ENCODE measurements at places on chromosomes 1 and 21.

DNA sequence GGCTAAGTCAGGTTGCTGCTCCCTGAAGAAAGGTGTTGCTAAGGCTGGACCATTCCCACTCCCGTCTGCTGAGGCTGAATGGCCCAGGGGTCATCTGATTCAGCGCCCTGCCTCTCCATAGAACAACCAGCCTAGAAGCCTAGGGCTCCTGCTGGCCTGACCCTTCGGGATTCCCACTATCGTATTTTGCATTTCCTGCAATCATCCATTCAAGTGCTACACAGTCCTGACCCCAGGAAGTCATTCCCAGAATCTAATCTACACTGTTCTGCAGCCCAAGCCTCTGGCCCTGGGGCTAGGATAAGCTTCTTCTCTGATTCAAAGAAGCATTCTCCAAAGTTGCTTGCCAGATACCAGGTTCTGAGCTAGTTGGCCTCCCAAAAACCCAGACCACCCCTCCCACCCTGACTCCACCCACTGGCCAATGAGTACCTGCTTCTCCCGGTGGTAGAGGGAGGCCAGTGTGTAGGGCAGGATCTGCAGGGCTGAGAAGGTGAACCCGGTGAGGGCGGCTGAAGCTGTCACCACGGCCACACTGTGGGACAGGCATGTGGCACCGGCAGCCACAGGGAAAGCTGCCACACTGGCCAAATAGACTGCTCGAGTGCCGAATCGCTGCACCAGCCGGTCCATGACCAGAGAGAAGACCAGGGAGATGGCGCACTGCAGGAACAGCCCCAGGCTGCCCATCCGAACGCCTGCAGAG lies 18.7 kb downstream of the SLC45A3 start:
- no peak for DNase-seq

DNA sequence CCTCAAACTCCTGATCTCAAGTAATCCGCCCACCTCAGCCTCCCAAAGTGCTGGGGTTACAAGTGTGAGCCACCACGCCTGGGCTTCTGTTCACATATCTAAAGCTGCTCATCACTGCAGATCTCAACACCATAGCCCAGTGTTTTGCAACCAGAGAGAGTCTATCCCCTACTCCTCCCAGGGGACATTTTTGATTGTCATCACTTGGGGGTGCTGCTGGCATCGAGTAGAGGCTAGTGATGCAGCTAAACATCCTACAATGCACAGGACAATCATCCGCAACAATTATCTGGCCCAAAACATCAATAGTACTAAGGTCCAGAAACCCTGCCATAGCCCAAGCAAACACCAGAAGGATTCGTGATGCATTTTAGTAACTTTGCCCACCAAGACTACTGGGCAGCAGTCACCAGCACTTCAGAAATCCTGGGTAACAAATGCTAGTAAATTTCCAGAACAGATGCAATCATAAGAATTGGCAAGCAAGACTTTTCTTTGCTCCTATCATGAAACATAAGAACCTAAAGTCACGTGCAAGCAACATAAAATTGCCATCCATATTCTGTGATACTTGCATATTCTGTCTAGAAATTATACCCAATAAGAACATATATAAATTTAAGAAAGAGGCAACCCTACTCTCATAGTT lies 159.2 kb downstream of the APP start:
- DNase-seq, result no peak

GRCh38 chr21:36917471-36918158 lies 48.9 kb downstream of the HLCS start:
- no peak for DNase-seq

DNA sequence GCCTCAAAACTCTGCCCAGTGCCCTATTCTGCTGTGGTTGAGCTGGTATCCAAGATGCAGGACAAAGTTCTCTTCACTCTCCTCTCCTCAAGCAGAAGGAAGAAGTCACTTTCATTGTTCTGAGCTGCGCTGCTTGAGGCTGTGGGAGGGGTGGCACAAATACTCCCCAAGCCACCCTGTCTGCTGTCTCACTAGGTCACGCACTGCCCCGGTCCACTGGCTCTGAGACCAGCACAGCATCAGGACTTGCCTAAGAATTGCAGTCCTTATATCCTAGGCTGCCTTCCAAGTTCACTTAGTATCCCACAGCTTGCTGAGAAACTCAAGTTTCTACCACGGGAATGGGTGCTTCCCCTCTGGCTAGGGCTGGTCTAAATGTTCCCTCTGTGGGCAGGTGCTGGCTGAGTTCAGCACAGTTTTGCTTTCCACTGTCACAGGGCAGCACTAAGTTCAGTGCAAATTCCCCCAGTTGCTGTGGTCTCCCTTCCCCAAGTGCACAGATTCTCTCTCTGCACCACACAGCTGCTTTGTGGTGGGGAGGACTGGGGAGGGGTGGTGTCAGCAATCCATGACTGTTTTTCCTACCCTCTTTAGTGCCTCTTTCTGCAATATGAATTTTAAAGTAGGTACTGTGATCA lies 32.4 kb downstream of the SLC9C2 start:
- DNase-seq, result no peak

GRCh38 chr1:160499631-160500030 lies 23.4 kb downstream of the SLAMF6 start:
- no peak for DNase-seq

GRCh38 chr21:28283641-28284490 lies 708.8 kb downstream of the LTN1 start:
- no peak for DNase-seq

DNA sequence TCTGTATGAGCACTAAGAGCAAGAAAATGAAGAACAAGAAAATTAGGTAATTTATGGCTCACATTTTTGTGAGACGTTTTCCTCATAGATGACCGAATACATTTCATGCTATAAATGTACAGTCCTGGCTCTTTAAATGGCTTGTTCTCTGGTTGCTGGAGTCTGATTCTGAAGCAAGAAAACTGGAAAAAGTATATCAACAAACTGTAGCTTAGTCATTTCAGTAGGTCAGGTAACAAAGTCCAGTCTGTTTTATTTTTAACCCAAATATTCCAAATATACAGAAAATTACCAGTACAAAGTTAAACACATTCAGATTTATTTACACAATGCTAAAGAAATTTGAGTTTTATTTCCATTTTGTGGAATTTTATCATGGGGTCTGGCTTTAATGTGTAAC lies 2.5 kb upstream of the MYBPHL start:
- no peak for DNase-seq

DNA sequence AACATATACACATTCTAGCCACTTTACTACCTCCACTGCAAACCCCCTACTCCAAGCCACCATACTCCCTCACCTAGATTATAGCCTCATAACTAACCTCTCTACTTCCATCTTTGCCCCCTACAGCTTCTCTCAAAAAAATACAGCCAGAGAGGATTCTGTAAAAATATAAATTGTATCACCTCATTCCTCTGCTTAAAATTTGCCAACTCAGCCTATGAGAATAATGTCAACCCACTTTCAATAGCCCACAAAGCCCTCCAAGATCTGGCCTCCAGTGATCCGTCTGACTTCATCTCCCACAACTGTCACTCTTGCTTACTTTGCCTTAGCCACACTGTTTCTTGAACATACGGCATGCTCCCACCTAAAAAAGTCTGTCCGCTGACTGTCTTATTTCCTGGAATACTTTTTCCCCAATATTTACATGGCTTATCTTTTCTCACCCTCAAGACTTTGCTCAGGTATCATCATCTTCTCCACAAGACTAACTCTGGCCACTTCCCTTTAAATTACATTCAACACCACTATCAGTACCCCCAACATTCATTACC lies 21.5 kb downstream of the NME7 start:
- DNase-seq, result no peak

DNA sequence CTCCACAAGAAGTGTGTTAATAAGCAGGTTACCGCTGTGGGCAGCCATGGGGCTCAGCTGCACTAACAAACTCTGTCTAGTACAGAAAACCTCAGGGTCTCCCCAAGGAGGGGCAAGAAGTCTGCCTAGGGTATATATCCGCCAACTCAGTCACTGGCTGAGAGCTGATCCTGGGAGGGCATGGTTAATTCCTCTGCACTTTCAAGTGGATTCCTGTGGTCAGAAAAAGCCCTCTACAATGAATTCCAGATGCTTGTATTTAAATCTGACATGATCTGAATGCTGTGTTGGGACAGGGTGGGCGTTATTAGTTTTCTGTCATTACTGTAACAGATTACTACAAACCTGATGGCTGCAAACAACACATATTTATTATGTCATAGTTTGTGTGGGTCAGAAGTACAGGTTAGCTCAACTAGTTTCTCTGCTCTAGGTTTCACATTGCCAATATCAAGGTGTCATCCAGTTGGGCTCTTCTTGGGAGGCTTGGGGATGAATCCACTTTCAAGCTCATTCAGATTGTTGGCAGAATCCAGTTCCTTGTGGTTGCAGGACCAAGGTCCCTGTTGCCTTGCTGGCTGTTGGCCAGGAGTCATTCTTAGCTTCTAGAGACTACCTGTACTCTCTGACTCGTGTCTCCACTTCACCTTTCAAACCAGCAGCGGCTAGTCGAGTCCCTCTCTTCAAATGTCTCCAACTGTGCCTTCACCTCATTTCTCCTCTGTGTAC lies 8.0 kb upstream of the SELE start:
- peak; percentile 50 for DNase-seq

DNA sequence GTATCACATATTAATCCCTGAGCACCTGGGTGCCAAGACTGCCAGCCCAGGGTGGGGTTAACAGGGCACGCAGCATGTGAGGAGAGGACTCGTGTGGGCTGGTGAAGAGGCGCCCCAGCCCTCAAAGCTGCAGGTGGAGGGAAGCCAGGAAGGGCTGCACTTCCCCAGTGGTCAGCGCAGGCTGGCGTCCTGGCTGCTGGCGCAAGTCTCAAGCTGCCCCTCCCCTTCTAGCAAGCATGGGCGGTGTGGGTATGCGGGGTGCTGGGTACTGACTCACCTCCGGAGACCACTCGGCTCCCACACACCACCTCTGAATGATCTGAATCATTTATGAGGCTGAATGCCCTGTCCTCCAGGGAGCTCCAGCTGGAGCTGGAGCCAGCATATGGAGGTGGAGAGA lies 44.0 kb downstream of the EIF2D start:
- peak; percentile 62 for DNase-seq

DNA sequence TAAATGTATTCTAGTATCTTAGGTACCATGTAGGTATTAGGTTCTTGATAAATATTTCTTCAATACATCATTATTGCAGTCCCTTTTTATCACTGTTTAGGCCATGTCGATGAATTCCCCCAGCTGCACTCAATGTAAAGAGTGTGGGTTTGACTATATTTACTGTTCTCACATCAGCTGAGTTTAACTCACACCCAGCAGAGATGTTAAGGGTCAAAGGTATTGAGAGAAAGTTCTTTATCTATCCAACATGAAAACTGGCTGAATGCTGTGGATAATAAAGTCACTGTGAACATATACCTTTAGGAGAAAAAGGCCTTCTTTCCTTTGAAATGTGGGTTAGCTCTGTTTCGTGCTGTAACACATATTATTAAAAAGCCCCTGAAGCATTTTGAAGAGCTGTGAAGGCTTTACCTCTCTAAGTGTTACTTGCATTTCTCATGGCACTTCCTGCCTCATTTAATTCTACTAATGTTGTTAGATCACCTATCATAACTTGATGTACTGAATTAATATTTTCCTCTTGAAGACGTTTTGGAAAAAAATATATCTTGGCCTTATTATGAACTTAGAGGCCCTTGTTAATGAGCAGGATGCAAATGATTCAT lies 19.1 kb upstream of the LYST start:
- DNase-seq, result no peak

GRCh38 chr1:170872663-170873062 lies 62.7 kb upstream of the MROH9 start:
- DNase-seq, result no peak

- no peak for DNase-seq
These were observed 28.2 kb upstream of the PPP1R15B start for GRCh38 chr1:204439621-204440375.

DNA sequence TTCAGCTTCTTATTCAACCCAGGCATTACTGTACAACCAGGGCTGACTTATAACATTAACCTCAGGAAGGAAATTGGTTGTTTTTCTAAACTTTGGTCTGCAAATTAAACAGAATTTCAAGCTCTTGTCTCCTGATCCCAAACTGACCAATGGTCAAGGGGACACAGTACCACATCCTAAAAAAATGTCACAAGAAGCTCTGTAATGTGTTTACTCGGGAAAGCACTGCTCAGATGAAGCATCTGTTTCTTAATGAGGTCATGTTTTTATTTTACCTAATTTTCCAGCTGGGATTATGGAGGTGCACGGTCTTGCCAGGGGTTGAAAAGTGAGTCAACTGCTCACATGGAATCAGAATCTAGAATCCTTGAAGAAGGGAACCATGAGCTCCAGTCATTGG lies 18.7 kb downstream of the ADAMTS5 start:
- no peak for DNase-seq

- DNase-seq, result no peak
These were observed 64.5 kb downstream of the NPHP4 start for GRCh38 chr1:5927506-5928370.

- DNase-seq, result no peak
These were observed 137.9 kb downstream of the BACH1 start for GRCh38 chr21:29436650-29437049.

DNA sequence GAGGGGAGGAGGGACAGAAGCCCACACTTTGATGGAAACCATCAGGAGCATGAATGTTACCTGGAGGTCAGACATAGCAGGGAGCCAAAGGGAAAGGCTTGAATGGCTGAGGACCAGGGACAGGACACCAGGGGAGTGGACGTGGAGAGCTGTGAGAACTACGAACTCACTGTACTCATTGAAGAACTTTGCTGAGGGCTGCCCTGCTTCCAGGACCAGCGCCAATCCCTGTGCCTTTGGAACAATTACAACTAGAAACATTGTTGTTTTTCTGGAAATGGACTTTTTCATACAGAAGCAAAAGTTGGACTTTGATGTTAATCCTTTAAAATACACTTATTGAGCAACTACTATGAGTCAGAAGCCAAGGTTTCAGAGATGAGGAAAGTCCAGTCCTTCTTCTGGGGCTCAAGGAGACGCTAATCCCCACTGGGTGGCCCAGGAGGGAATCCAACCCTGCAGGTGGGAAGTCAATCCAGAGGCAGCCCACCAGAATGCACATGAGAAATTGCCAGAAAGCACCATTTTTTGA lies 12.9 kb downstream of the TSPAN2 start:
- no peak for DNase-seq

DNA sequence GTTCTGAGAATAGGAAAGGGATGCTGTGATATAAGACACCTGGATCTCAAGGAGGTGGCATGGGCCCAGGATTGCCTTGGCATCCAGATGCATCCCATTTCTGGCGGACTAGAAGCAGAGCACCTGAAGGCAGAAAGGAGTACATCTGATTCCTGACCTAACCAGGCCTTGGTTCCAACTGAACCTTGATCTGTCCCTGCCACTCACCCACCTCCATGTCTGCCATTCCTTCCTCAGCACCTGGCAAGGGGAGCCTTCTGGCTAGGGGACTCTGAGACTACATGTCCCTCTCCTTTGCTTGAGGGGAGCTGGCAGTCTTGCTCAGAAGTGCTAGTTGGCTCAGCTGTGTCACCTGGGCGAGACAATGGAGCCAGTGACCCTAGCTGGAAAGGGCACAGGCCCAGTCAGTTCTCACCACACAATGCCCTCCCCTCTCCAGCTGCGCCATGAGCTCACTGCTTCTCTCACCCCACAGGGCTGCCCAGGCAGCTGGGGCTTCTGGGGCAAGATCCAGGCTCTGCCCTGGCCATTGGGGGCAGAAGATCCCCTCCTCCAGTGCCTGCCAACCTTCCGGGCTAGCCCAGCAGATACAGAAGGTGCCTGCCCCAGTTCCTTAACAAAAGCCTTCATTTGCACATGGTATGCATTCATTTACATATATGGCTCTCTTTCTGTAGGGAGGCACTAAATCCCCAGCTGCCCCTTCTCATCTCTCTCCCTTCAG lies 2.9 kb downstream of the IGSF8 start:
- DNase-seq, result no peak

- DNase-seq, result no peak
These were observed 57.2 kb downstream of the NPHP4 start for GRCh38 chr1:5935026-5935425.

GRCh38 chr1:205312866-205313562 lies 8.5 kb downstream of the NUAK2 start:
- no peak for DNase-seq

All from lower lobe of right lung (tissue), 2 donors.